Heart left ventricle (tissue), 16 donors: ENCODE measurements at places on chromosomes 11 and 22.
A peak's percentile ranks its signal among the peaks of the same experiment; 100 is the strongest.

DNA sequence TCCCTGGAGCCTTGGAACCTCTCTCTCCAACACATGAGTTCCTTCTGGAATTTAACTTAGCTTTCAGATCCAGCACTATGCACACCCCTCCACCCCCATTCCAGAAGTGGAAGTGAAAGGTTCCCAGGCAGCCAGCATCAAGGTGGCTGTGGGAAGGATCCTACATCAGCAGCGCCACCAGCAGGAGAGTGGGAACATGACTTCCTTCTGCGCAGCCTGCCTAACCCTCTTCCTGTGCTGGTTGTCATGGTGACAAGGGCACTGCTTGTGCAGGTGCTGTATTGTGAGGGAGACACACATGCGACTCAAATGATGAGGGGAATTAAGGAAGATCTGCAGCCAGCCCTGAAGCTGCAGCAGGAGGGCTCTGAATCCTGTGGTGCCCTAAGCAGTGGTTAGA lies 904.5 kb upstream of the API5 start:
- H3K4me1 ChIP-seq: no peaks in the 10 kb centered on the region
- H3K27me3 ChIP-seq: no peaks in the 10 kb centered on the region
- no peaks in the 10 kb centered on the region for H3K36me3 ChIP-seq
- DNase-seq: no peak
- no peak overlapping the region for H3K27ac ChIP-seq

DNA sequence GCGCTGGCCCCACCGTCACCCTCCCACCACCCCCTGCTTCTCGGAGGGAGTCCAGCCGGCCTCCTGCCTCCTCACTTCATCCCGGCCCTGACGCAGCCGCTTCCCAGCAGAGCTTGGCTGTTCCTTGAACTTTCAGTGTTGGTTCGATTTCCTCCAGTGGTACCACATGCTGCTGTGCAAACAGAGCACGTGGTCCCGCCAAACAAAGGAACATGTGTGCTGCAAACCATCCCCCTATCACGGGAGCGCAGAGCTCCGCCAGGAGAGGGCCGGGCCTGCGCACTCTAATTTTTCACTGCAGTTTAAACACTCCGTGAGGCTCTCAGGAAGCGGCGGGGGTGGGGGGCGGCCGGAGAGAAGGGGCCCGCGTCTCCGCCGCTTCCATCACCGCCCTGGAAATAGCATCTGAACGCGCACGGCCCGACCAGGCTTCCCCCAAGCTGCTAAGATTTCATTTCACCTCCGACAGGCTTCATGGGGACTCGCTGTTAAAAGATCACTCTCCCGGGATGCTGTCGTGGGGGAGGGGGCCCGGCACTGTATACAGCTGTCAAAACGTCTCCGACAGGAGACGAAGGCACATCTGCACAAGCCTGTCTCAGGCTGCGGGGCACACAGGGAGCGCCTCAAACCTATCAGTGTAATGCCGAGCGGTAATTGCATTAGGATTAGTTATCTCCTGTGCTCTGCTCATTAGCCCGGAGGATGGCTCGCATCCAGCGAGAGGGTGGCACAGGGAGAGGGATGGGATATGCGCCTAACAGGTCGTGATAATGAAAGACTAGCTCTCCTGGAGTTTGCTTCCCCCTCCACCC lies 269.9 kb upstream of the SORL1-AS1 start:
- H3K4me1 ChIP-seq: no peaks in the 10 kb centered on the region
- no peaks in the 10 kb centered on the region for H3K27me3 ChIP-seq
- DNase-seq: peak; percentile 90
- H3K4me3 ChIP-seq: no peak overlapping the region
- H3K27ac ChIP-seq: peak overlapping the region; percentile 82

DNA sequence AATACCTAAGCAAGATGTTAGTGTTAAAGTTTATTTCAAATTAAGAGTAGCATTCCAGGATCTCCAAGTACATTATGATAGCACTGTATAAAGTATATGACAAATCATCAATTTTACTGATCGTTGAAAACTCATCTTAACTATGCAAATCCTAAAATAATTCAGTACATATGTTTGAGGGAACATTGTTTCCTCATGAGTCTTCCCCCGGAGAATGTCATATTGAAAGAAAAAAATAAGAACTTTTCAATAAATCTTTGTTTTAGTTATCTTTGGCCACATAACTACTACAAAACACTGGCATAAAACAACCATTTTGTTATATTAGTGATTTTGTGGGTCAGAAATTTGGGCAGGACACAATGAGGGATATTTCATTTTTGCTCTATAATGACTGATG lies 135.4 kb downstream of the METTL15 start:
- no peak for DNase-seq
- H3K36me3 ChIP-seq: no peaks in the 10 kb centered on the region
- no peaks in the 10 kb centered on the region for H3K4me1 ChIP-seq
- H3K4me3 ChIP-seq: no peak overlapping the region
- no peaks in the 10 kb centered on the region for H3K27me3 ChIP-seq
- H3K27ac ChIP-seq: no peak overlapping the region

DNA sequence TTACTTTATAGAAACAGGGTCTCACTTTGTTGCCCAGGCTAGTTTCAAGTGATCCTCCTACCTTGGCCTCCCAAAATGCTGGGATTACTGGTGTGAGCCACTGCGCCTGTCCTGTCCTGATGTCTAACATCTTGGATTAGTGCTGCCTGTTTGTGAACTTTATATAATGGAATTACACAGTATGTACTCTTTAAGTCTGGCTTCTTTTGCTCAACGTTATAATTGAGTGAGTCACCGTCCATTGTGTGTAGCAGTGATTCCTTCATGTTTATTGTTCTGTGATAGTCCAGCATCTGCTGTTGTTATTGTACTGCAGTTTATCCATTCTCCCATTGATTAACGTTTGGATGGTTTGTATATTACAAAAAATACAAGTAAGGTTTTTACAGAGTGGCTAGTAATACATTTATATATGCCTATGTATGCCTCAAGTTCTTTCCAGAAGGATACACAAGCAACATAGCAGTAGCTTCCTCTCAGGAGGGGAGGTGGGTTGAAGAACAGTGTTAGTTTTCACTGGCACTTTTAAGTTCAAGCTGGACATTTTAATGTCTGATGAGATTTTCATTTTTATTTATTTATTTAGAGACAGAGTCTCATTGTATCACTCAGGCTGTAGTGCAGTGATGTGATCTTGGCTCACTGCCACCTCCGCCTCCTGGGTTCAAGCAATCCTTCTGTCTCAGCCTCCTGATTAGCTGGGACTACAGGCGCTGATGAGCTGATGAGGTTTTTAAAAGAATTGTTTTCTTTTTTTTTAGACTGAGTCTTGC lies 25.2 kb upstream of the MICALL1 start:
- no peak overlapping the region for H3K27ac ChIP-seq
- H3K36me3 ChIP-seq: peaks cover 94% of the 10 kb centered on the region
- H3K27me3 ChIP-seq: no peaks in the 10 kb centered on the region
- H3K4me3 ChIP-seq: no peak overlapping the region

- H3K36me3 ChIP-seq: no peaks in the 10 kb centered on the region
- peaks cover 3% of the 10 kb centered on the region for H3K4me1 ChIP-seq
- H3K27me3 ChIP-seq: peaks cover 3% of the 10 kb centered on the region
These were observed 355.7 kb downstream of the MN1 start for GRCh38 chr22:27445881-27446280.

DNA sequence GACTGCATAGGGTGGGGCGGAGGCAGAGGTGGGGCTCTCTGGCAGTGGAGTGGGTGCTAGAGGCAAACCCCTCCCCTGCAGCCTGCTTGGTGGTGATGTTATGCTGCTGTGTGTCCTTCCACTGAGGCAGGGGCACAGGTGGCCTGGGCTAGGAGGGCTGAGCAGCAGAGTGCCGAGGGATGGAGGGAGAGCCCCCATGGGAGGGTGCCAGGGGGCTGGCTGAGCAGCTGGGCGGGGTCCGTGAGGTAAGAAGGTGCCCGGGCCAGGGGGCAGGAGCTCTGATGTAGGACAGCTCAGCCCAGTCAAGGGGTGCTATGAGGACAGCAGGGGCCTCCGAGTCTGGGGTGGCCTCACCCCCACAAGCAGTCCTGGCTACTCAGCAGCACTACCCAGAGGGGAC lies 4.2 kb downstream of the CLDN5 start:
- H3K36me3 ChIP-seq: no peaks in the 10 kb centered on the region
- H3K27ac ChIP-seq: no peak overlapping the region
- no peak overlapping the region for H3K4me3 ChIP-seq
- peaks cover 17% of the 10 kb centered on the region for H3K4me1 ChIP-seq
- DNase-seq: no peak

GRCh38 chr11:22458161-22458560 lies 120.0 kb downstream of the SLC17A6 start:
- H3K27ac ChIP-seq: no peak overlapping the region
- H3K36me3 ChIP-seq: no peaks in the 10 kb centered on the region
- DNase-seq: no peak
- no peaks in the 10 kb centered on the region for H3K27me3 ChIP-seq
- H3K4me1 ChIP-seq: no peaks in the 10 kb centered on the region

DNA sequence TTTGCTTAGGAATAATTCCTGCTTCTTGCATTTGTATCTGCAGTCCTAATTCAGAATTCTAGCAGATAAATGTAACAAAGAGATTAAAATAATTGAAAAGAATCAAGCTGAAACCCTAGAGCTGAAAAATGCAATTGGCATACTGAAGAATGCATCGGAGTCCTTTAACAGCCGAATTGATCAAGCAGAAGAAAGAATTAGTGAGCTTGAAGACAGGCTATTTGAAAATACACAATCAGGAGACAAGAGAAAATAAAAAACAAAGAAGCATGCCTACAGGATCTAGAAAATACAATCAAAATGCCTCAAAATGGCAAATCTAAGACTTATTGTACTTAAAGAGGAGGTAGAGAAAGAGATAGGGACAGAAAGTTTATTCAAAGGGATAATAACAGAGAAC lies 8.2 kb downstream of the TREH start:
- H3K27me3 ChIP-seq: no peaks in the 10 kb centered on the region
- DNase-seq: no peak
- no peak overlapping the region for H3K27ac ChIP-seq
- no peak overlapping the region for H3K4me3 ChIP-seq
- H3K4me1 ChIP-seq: no peaks in the 10 kb centered on the region

GRCh38 chr11:23554002-23554401 lies 693.7 kb upstream of the CCDC179 start:
- no peaks in the 10 kb centered on the region for H3K4me1 ChIP-seq
- no peak for DNase-seq
- no peaks in the 10 kb centered on the region for H3K27me3 ChIP-seq
- H3K27ac ChIP-seq: no peak overlapping the region
